ENCODE measurements at places on chromosomes 3 and 15.

DNA sequence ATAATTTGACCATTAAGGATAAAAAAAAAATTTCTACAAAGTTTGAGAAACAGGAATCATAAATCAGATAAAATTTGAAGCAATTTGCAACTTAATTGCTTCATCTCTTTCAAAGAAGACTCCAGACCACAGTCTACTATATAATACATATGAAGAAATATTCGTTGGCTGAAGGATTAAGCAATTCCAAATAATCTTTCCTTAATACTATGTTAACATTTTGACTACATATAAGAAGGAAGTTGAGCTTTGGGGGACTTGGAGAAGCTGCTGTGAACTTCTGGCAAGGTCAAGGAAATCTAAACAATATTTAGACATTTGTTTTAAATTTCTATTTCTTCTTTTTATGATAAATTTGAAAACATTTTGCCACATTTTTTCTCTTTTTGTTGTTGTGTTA, 13.5 kb upstream of the GABRR3 start:
- no peak for DNase-seq

DNA sequence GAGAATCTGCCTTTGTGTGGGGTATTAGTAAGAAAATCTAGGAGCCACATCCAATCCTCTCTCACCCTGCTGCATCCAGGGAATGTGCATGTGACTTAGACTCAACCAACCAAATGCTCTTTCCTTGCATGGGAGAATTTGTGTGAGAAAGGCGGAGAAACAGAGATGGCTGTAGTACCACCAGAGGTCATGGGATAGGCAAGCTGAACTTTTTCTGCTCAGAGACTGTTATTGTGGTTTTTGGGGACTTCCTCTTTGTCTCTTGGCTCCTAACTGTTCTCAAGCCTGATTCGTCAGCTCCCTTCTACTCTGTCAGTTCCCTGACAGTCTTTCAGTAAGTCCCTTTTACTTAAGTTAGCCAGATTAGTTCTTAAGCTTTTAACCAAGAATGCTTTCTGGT, 2.6 kb upstream of the ZSCAN2 start:
- no peak for DNase-seq

- no peak for DNase-seq
Observed at GRCh38 chr15:70817266-70817665, 36.7 kb downstream of the LARP6 start.

DNA sequence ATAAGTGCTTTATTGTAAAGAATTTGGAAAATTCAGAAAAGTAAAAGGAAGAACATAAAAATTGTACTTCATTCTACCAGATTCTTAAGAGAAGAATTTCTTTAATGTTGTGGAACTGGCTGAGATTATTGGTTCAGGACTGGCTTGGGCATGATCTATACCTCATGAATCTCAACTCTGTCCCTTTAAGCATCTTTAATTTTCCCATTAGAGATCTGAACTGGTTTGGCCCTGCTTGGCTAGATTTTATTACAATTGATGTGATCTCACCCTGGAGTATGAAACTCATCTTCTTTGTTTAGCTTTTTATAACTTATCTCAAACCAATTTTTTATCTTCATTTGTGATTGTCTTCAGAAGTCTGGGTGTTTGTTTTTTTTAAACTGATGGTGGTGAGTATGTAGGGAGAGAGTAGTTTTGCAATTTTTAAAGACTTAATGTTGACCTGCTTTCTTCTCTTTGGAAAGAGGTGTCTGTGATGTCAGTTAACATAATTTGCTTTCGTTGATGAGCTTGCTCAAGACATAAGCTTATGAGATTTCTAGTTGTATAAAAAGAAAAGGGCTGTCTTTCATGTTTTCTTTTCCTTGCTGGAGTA, 61.9 kb downstream of the ZNF609 start:
- no peak for DNase-seq

DNA sequence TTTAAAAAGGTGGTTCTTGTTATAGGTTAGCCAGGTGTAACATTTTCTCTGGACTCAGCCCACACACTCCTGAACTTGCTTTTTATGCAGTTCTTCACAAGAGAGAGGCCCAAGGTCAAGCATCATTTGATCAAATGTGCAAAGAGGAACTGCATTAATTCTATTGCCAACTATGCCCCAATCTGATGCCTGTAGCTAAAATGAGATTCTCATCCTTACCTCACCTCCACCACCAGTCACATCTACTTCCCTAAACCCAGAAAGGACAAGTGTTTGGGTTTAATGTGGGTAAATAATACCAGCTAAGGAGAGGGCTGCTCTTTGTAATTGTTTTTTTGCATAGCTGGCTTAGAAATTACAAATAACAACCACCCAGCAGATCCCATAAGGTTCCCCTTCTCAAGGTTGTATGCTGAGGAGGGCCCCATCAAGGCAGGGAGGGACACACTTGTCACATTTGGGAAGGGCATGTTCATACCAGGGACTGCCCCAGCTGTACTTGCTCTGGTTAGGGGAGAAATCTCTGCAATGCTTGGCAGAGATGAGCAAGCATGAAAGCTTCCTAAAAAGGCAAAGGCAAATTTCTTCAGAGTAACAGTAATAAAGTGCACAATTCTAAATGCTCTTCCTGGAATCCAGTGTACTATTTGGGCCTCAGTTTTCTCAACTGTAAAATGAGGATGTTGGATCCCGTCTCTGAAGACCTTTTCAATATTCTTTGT, 76.2 kb downstream of the TGFBR2 start:
- no peak for DNase-seq

GRCh38 chr3:148955544-148956346, 35.6 kb upstream of the GYG1 start:
- no peak for DNase-seq

All from stimulated activated naive CD4-positive, alpha-beta T cell treated with Interleukin-2 at 50 U/mL for 16 hours (primary cell).